ENCODE measurements at places on chromosomes 2 and 18. TPM values are rescaled to one million over a fixed set of nuclear protein-coding genes. Genes with fewer than 3 reads are reported as not detected.
A peak's percentile ranks its signal among the peaks of the same experiment; 100 is the strongest.

The GCG gene
- polyA plus RNA-seq: 0.15 TPM

DNA sequence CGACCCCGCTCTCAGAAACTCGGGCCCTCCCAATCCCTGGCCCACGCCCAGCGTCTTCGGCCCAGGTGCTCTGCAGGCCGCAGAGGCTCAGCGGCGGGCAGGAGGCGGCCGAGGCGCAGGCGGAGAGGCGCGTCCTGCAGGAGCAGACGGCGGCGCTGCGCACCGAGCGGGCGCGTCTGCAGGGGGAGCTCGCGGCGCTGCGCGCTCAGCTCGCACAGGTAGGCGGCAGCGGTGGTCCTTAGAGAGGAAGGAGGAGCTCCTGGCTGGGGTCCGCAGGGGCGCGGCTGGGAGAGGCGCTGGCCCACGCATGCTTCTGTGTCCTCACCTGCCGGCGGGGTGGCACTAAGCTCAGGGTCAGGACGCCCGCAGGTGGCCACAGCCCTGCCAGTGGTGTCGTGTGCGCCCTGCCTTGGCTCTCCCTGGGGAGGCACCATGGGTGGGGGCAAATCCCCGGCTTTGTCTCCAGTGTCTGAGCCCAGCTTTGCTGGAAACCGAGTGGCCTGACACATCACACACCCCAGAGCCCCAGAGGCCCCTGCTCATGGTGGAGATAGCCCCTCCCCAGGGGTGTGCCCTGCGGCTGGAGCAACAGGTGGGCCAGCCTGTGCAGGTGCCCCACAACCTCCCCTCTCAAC is 14.9 kb upstream of the SNED1 start:
- no peak overlapping the region for H3K4me3 ChIP-seq
- DNase-seq: peak; percentile 33
- no peak overlapping the region for H3K27ac ChIP-seq
- H3K4me1 ChIP-seq: peaks cover 13% of the 10 kb centered on the region
- no peaks in the 10 kb centered on the region for H3K27me3 ChIP-seq

DNA sequence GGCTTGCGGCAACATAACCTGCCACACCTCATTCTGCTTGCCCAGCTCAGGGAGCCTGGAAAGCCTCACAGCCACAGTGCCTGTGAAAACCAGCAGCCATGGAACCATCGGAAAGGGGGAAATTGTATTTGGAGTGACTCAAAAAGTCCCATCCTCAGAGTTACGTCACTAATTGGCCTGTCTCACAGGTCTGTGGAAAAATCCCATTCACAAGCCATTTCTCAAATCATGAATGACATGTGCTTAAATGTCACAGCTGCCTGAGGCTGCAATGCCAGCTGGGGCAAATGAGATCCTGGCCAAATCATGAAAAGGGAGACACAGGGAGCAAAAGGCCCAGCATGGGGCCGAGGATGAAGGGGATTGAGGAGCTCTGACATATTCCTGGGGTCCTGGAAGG is 486.9 kb upstream of the RAB6C start:
- H3K36me3 ChIP-seq: no peaks in the 10 kb centered on the region
- no peaks in the 10 kb centered on the region for H3K4me1 ChIP-seq
- no peak overlapping the region for H3K4me3 ChIP-seq
- no peak for DNase-seq

DNA sequence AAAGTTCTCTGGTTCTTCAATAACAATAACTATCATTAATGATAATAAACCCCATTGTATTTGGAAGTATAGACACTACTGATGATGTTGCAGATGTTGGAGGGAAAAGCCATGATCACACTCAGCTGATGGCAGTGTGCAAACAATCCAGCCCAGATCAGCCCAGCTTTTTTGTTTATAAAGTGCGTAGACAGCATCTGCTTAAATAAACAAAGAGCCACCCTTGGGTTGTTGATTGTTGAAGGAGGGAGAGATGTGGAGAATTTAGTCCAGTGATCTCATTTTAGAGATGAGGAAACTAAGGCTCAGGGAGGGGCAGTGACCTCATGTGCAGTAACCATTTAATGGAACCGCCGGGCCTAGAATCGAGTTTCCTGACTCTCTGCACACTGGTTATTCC is 56.0 kb upstream of the MEX3C start:
- no peak overlapping the region for H3K27ac ChIP-seq
- no peaks in the 10 kb centered on the region for H3K36me3 ChIP-seq
- no peak overlapping the region for H3K4me3 ChIP-seq
- DNase-seq: no peak
- H3K4me1 ChIP-seq: no peaks in the 10 kb centered on the region
- H3K27me3 ChIP-seq: no peaks in the 10 kb centered on the region

GRCh38 chr18:33540392-33540791 is 37.6 kb upstream of the ASXL3 start:
- no peak overlapping the region for H3K4me3 ChIP-seq
- no peak overlapping the region for H3K27ac ChIP-seq
- no peaks in the 10 kb centered on the region for H3K36me3 ChIP-seq
- H3K4me1 ChIP-seq: no peaks in the 10 kb centered on the region

DNA sequence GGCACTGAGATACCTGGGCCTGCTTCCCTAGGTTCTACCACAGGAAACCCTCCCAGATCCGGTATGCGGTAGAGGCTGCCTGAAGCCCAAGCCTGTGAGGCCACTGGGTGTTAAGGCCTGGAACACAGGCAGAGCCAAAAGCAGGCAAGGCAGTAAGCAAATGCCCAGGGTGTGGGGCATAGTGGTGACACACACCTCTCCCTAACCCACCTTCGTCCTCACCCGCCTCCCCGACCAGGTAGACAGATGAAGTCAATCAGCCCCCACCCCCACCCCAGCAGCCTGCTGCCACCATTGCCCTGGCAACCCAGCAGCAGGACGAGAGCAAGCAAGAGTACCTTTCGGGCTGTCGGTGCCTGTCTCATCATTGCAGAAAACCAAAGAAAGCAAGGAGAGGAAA is 6.1 kb downstream of the DCTN1 start:
- H3K27ac ChIP-seq: no peak overlapping the region
- DNase-seq: no peak
- no peaks in the 10 kb centered on the region for H3K27me3 ChIP-seq
- H3K4me3 ChIP-seq: no peak overlapping the region

The GNLY gene
- polyA plus RNA-seq: 2.3 TPM

GRCh38 chr2:210842896-210843295 is 286.5 kb downstream of the CPS1 start:
- no peak overlapping the region for H3K4me3 ChIP-seq
- no peaks in the 10 kb centered on the region for H3K36me3 ChIP-seq
- no peak for DNase-seq
- no peaks in the 10 kb centered on the region for H3K27me3 ChIP-seq

The CD8A gene
- 0.79 TPM for polyA plus RNA-seq

The CHRNG gene
- 0.11 TPM for polyA plus RNA-seq

DNA sequence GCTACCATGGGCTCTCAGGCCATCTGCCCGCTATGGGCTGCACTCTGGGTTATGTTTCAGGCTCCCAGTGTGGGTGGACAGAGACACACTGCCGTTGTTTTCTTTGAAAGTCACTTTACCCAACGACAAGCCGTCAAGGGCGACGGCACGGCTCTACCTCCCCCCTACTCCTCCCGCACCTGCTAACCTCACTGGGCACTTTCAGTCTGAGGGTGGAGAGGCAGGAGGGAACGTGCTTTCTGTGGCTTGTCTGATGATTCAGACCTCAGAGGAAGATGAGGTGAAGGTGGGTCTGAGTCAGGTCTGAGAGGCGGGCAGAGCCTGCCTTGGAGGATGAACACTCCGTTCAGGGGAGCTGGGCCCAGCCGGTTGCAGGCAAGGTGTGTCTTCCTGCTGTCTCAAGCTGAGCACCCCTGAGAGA is 147.6 kb upstream of the HDAC4 start:
- H3K4me3 ChIP-seq: no peak overlapping the region
- no peaks in the 10 kb centered on the region for H3K27me3 ChIP-seq
- no peak for DNase-seq
- H3K27ac ChIP-seq: no peak overlapping the region

All from left lung (tissue), 14 donors.